ENCODE measurements at places on chromosomes 6 and 20.

DNA sequence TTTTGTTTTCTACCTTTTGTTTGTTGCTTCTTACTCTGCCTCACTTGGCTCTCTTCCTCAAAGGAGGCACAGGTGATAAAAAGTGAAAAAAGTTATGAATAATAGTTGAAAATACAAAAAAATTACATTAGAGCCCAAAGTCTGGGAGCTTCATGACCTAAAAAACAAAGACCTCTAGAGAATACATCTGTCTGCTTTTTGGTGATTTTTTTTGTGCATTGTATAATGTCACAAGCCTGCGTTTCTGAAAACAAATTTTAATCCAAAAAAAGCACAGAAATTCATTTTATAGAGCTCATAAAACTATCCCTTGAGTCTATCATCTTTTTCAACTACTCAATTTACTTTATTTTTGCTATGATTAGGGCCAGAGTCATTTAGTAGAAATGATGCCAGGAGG is 41.4 kb upstream of the ARHGAP18 start:
- DNase-seq = no peak

GRCh38 chr6:63272397-63272796 is 47.4 kb downstream of the LGSN start:
- no peak for DNase-seq

DNA sequence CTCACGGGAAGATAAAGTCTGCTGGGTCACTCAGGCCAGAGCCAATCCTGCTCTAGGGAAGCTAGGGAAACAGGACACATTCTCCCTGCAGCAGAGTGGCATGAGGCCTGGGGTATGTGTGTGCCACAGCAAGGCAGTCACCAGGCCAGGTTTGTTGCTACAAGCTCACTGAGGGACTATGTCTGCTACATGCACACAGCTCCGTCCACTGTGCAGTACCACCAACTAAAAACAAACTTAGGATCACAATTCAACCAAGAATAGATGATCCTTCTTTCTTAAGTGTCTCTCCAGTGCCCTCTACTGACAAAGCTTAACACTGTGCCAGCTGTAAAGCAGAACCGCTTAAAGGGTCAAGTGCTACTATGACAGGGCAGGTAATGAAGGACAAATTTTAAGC is 192.5 kb downstream of the PTPRK start:
- DNase-seq = no peak

- DNase-seq = no peak
Observed at GRCh38 chr6:42935322-42935721, 6.0 kb downstream of the CNPY3 start.

GRCh38 chr20:60690771-60691170 is 561.3 kb upstream of the CDH4 start:
- no peak for DNase-seq

GRCh38 chr6:16803294-16804200 is 42.3 kb upstream of the ATXN1 start:
- DNase-seq = no peak

GRCh38 chr6:43932259-43933147 is 162.5 kb downstream of the VEGFA start:
- no peak for DNase-seq

GRCh38 chr6:12472601-12473038 is 182.5 kb downstream of the EDN1 start:
- DNase-seq = no peak

DNA sequence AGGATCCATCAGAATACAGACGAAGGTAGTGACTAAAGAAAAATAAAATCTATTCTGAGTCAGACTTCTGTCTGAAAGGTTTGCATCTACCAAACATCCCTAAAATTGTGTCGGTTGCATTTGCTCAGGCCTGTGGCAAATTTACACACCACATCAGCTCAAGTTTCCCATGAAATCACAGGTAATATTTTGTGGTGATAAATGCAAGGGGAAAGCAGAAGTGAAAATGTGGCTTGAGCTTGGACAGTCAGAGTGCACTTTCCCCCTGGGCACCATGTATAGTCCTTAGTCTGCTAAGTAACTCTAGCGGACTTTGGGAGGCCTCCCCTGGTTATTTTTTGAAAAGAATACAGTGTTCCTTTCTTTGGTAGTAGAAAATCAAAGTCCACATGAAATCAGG is 159.1 kb downstream of the PKHD1 start:
- DNase-seq = no peak

GRCh38 chr6:132612449-132613108 is 11.5 kb downstream of the TAAR2 start:
- no peak for DNase-seq

DNA sequence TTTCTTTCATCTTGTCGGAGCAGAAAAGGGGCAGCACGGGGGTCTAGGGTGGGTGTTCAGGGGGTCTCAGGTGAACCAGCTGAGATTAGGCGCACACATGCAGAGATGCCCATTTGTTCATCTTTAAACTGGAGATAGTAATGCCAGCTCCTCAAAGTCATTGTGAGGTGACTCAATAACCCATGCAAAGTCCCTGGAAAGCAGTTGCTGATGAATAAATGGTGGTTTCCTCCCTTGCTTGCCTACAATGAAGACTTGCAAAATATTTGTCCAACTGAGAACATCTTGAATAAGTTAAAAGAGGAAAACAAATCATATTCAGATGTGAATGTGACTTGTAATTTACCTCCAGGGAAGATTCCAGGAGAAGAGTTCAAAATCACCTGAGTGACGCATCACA is 206.9 kb downstream of the LY86 start:
- no peak for DNase-seq

DNA sequence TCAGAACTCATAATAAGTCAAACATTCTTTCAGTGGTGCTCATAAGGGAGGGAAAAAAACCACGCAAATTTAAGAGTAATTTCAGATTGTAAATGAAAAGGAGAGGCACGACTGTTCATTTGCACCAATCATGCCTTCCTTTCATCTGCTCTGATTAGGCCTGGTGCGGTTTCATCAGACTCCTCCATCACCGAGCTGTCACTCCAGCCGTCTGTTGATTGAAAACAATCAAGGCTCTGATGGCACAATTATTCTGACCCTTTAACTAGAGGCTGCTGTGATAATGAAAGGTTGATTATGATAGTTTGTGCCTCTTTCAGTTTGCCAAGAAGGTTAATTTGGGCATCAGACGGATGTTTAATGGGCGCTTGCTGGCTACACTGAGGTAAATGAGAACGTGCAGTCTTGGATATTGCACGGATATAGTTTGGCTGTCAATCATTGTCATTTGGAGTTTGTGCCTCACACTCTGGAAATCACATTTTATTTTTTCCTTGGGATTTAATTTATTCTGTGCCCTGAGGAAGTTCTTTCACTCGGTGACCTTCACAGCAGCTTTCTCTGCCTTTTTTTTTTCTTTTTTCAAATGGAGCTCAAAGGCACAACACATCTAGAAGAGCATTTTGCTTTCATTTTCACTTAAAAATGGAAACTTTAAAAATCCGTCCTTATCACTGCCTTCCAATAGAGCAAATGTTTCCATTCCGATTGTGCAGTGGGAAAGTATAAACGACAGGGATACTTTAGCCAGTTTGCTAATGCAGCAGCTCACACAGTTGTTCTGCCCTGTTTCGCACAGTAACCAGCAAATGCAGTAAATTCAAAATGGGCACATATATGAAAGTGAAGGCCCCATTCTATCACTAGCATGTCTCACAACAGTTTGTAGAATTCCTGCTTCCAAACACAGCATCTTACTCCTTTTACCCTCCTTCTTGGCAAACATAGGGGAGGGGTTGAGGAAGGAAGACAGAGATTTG is 172.8 kb downstream of the KLHL32 start:
- DNase-seq = no peak

- no peak for DNase-seq
Observed at GRCh38 chr6:126127659-126128058, 141.3 kb downstream of the TRMT11 start.

GRCh38 chr6:4564801-4565271 is 211.4 kb upstream of the CDYL start:
- DNase-seq = no peak

DNA sequence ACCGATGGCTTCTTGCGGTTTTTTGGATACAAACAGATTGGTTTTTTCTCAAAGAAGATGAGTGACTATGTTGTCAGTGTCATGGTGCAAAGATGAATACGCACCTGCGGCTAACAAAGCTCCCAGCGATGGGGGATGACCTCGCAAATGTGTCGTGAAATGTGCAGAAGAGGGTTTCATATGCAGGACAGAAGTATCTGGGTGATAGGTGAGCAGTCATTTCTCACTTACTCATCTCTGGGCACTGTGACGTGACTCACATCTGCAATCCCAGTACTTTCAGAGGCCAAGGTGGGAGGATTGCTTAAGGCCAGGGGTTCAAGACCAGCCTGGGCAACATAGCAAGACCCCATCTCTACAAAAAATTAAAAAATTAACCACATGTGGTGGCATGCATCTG is 216.3 kb downstream of the ERMARD start:
- DNase-seq = no peak

DNA sequence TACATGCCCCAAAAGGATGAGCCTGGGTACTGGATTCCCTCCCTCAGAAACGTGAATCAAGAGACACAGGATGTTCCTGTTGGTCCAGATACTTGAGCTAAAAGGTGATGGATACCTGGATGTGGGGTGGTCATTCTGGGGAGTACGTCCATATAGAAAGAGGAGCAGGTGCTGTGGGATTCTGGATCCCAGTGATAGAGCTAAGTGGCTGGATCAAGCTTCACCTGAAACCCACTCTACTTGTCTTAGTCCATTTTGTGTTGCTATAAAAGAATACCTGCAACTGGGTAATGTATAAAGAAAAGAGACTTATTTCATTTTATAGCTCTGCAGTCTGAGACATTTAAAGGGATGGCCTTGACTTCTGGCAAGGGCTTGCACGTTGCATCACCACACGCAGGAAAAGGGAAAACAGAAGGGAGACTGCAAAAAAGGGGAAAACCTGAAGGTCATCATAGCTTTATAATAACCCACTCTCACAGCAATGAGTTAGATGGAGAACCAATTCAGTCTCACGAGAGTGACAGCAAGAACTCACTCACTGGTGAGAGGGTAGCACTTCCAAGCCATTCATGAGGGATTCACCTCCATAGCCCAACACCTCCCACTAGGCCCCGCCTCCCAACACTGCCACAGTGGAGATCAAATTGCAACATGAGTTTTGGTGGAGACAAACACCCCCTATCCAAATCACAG is 31.2 kb downstream of the RIPOR3 start:
- no peak for DNase-seq

DNA sequence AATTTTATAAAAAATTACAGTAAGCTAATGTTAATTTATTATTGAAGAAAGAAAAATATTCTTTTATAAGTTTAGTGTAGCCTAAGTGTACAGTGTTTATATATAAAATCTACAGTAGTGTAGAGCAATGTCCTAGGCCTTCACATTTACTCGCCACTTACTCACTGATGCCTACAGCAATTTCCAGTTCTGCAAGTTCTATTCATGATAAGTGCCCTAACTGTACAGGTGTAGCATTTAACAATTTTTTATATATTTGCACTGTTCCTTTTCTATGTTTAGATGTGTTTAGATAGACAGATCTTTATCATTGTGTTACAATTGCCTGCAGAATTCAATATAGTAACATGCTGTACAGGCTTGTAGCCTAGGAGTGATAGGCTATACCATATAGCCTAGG is 80.1 kb upstream of the HDAC2 start:
- no peak for DNase-seq

- no peak for DNase-seq
Observed at GRCh38 chr6:12782136-12782535, 65.6 kb downstream of the PHACTR1 start.

- DNase-seq = no peak
Observed at GRCh38 chr6:110404607-110405006, 10.8 kb downstream of the DDO start.

GRCh38 chr6:31970604-31971271 is 1.2 kb downstream of the DXO start:
- no peak for DNase-seq

- no peak for DNase-seq
Observed at GRCh38 chr20:10277616-10278015, 59.0 kb downstream of the SNAP25 start.

DNA sequence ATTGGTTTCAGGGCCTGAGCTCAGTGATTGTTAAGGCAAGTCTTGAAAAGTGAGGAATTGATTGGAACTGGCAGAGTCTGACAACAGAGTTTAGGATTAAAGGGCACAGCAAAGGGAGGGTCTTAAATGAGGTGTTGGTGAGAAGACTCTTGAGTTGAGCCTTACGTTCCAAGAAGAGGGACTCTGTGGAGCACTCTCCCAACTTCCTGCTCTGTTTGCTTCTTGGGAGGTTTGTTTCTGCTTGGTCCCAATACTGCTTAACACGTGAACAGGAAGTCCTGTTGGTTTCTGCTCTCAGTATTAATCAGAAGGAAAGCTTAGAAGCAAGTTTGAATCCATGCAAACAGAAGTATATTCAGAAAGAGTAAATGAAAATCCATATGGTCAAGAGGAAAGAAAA is 15.6 kb upstream of the SYNDIG1 start:
- DNase-seq = no peak

DNA sequence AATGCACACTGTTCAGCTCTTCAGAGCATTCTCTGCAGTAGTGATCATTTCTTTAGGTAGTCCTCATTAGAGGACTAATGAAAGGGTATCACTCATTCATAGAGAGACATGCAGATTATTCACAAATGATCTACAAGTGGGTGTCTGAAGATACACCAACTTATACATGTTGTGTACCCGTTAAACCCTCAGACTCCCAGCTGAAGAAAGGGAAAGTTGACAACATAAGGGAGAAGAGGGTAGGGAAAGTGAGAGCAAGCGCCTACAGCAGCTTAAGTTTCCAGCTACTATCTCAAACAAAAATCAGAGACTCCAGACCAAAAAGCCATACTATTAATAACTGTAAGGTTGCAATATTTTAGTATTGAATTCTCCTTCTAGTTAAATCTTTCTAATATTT is 37.1 kb downstream of the FAXC start:
- no peak for DNase-seq

- no peak for DNase-seq
Observed at GRCh38 chr20:51542571-51543421, at the start of gene NFATC2. TSS of gene NFATC2 (minus strand) at chr20:51542719. CDS start at chr20:51542499, 220 bp downstream.

DNA sequence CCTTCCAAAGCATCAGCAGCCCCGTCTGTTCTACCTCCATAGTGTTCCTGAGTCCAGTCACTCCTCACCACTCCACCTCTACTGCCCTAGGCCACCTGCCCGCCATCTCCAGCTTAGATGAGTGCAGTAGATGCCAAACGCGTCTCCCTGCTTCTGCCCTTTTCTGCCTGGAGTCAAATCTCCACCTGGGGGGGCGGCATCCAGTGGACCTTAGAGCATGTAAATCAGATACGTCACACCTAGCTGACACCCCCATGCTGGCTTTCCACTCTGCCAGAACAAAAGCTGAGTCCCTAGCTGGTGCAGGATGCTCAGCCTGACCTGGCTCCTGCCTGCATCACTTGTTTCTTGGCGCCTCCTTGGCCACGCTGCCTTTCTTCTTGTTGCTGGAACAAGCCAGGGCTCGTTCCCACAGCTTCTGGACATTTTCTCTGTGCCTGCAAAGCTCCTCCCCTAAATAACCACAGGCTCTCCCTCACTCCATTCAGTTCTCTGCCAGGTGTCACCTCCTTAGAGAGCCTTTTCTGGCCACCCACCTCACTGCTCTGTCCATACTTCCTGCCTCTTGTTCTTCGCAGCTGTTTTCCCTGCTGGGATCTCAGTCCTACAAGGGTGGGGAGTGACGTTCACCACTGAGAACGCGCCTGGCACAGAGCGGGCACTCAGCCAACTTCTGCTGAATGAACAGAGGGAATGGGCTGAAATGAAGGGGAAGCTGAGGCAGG is 5.8 kb downstream of the DDR1 start:
- DNase-seq = no peak

GRCh38 chr6:20702366-20702765 is 168.1 kb downstream of the CDKAL1 start:
- no peak for DNase-seq

- no peak for DNase-seq
Observed at GRCh38 chr6:33958526-33959328, 154.9 kb upstream of the MLN start.

- no peak for DNase-seq
Observed at GRCh38 chr6:3997177-3997770, 81.7 kb downstream of the FAM217A start.

All from stimulated activated CD8-positive, alpha-beta memory T cell treated with anti-CD3 and anti-CD28 coated beads, Interleukin-7, amount 100 ng/mL, for 1 hour (primary cell).